ENCODE measurements at places on chromosomes 12 and 14. TPM values are rescaled to one million over a fixed set of nuclear protein-coding genes. Genes with fewer than 3 reads are reported as not detected.

The OR4E2 gene
- total RNA-seq = not detected

The AKAP6 gene
- total RNA-seq = 0.55 TPM

The AQP5 gene
- not detected for total RNA-seq

The ESR2 gene
- total RNA-seq = 0.04 TPM

The ZBTB25 gene
- total RNA-seq = 3.8 TPM

The CIDEB gene
- 0.12 TPM for total RNA-seq

The LALBA gene
- total RNA-seq = not detected

Measured in A549 treated with AZD2906 at 1 μM for 4 hours (cell line).